ENCODE measurements at places on chromosomes 11 and 22.
A peak's percentile ranks its signal among the peaks of the same experiment; 100 is the strongest.

DNA sequence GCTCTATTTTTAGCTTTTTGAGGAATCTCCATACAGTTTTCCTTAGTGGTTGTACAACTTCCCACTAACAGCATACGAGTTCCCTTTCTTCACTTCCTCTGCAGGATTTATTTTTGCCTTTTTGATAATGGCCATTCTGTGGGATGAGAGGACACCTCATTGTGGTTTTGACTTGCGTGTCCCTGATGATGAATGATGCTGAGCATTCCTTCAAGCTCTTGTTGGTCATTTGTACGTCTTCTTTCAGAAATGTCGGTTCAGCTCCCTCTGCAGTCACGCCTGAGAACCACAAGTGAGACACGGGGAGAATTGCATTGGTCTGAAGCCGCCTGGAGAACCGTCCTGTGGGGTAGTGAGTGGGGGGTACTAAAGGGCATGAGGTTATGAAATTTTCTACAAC lies 2.0 kb upstream of the KRTAP5-10 start:
- peak; percentile 4 for DNase-seq

GRCh38 chr11:134228625-134229024 lies 4.2 kb downstream of the VPS26B start:
- DNase-seq: peak; percentile 63

GRCh38 chr22:19800761-19801244 lies 40.2 kb downstream of the TBX1 start:
- DNase-seq: no peak

GRCh38 chr11:120295099-120295498 lies 30.0 kb upstream of the TLCD5 start:
- DNase-seq: no peak

GRCh38 chr11:112541140-112542046 lies 280.7 kb upstream of the PLET1 start:
- DNase-seq: no peak

DNA sequence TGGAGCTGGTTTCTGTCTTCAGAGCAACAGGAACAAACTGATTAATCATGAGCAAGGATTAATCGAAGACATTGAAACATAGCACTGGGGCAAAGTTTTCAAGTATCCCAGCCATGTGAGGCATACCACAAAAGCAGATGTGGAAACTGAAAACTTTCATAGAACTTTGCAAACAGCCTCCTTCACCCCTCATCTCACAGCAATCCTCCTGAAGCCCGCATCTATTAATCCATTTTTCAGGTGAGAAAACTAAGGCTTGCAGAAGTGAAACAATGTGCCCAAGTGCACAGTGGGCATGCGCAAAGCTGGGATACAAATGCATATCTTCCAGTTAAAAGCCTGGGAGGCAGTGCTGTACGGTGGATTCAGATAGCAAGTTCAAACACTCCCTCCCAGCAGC lies 58.6 kb upstream of the HMGXB4 start:
- no peak for DNase-seq

DNA sequence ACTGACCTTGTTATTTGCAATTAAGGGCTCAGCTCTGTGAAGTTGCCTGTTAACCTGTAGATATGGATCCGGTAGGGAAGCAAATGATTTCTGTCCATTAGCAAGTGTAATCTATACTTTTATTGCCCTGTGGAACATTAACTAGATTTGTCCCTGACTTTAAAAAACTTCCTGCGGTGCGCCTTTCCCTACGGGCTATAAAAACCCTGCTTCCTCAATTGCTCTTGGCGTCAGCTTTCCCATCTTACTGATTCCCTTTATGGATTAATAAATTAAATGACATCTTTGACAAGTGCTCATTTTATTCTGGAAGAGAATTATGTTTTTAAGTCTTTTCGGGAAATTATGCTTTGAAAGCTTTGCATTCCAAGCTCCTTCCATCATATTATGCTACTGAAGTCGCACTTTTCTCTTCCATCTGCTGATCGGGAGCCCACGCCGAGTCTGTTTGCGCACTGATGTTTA lies 18.3 kb upstream of the CLMP start:
- no peak for DNase-seq

DNA sequence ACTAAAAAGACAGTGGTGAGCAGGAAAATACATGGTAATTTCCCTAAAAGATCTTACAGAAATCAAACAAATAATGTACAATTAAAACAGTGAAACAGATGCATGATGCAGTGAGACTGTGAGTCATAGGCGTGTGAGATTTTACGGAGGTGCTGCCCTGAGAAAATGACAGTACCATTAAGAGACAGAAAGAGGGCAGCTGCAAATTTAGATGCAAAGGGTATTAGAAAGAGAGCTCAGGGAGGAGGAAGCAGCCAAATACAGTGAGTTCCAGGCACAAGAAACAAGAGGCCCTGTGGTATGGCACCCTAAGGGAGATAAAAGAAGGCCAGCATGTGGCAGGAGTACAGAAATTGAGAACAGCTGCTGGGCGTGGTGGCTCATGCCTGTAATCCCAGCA lies 88.5 kb upstream of the FIBIN start:
- no peak for DNase-seq

DNA sequence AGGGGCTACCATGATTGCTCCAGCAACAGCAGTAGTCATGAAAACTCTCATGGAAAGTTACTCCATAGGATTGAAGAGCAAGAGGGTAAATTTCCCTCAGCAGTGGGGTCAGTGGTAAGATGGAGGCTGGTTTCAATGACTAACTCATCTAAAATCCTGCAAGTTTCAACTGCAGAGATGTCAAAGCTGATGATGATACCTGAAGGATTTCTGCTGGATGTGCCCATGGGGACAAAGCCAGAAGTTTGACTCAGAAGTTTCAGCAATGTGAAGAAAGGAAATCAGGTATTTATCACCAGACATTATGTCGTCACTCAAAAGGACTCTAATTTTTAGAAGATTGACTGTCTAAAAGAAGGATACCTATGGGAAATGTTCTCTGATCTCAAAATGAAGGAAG lies 29.1 kb downstream of the RAB38 start:
- DNase-seq: no peak

DNA sequence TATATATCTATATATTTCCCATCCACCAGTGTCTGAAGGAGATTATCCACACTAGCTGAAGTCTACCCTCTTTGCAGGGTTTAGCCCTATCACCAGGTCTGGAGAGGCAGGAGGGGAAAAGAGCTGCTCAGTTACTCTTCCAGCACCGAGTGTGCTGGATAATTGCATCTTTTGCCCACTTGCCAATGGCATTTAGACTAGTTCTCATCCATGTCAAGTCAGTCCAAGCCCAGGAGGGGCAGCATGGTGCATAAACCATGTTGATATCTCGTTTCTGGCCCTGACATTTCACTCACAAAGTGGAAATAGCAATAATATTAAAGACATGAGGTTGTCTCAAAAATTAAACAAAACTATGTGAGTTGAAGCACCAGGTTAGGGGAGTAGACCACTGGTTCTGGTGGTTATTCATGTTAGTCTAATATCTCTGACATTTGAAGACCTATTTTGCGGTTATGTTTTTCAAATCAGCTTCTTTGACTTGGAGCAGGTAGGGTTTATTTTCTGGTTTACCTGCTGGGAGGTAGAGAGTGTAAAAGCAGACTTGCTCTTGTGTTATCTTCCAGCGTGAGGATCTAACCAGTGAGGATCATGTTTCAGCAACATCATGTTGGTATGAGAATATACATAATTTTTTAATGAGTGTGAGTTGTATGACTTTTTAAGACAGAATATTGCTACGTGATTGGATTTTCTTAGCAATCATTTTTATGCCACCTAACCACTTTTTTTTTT lies 273.2 kb upstream of the KIRREL3 start:
- no peak for DNase-seq

DNA sequence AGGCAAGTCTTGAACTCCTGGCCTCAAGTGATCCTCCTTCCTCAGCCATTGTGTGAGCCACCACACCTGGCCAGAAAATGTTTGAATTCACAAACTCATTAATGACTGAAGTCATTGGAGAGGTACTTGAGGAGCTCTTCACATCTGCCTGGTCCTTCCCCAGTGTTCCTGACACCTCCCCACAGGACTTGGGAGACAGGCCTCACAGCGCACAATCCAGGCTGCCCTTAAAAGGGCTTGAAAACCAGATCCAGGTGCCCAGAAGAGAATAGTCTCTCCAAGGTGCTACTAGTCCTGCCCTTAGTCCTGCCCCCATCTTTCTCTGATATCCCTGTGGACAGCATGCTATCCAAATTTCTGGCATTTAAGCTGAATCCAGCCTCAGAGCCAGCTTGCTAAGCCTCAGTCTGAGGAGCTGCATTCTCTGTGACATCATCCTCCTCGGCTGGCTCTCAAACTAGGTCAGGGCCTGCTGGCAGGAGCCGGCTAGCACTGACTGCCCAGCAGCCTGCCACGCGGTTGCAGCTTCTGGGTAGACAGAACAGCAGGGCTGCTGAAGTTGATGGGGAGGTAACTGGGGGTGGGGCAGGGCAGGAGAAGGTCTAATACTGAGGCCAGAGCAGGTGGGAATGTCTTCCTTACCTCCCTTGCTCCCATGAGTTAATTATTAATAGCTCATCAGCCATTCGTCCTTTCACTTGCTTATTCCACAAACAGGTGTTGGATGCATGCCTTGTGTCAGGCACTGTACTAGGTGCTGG lies 35.3 kb upstream of the NECTIN1 start:
- DNase-seq: no peak

DNA sequence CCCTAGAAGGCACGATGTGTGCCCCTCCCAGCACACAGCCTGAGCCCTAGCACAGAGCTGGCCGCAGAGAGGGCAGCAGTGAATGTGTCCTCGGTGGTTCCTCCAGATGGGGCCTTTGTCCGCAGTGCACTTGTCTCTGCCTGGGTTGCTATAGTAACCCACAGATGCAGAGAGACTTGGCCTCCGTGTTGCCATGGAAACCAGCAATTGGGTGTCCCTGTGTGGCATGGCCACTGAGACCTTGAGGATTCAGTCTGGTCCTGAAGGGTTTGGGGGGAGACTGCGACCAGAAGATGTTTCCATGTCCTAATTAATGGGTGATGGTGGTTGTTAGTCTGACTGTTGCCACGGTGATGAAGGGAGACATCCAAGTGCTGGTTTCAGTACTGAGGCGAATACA lies 42.6 kb upstream of the TUB start:
- DNase-seq: no peak

- DNase-seq: no peak
These were observed 2.5 kb downstream of the MRGPRG start for GRCh38 chr11:3216027-3216525.

DNA sequence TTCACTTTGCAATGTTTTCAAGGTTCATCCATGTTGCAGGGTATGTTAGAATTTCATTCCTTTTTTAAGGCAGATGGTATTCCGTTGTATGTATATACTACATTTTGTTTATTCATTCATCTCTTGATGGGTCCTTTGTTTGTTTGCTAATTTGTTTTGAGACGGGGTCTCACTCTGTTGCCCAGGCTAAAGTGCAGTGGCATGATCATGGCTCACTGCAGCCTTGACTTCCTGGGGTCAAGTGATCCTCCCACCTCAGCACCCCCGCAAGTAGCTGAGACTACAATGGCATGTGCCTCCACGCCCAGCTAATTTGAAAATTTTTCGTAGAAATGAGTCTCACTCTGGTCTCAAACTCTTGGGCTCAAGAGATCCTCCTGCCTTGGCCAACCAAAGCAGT lies 6.2 kb downstream of the UVRAG start:
- no peak for DNase-seq

GRCh38 chr11:110988671-110989070 lies 256.9 kb upstream of the POU2AF2 start:
- no peak for DNase-seq

DNA sequence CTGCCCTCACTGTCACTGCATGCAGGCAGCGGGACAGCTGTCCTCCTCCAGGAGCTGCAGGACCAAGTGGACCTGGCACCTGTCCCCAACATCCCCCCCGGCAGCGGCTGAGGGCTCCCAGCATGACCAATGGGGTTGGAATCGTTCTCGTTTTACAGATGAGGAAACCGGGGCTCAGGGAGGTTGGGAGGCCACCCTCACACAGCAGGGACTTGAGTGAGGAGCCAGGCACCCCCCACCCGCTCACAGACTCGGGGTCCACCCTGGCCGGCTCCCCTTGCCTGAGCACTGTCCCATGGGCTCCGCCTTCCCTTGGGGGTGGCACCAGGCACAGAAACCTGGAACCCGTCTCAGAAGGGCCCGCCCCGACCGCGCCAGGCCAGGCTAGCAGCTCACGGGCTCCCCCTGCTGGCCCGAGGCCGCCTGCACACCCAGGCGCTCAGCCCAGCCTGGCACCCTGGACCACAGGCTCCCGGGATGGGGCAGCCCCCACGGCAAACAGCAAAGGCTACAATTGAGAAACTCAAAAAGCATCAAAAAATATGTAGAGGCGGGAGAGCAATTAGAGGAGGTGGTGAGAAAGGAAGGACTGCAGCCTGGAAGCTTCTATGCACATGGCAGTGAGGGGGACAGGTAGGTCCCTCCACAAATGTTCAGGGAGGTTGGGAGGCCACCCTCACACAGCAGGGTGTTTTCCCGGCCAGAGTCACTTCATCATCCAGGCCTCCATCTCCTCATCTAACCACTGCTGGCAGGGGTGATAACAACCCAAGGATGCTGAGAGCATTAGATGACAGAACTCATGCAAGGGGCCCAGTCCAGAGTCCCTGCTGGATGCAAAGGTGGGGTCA lies 12.8 kb downstream of the MACROD1 start:
- DNase-seq: no peak

GRCh38 chr11:103547024-103547423 lies 437.8 kb downstream of the DYNC2H1 start:
- DNase-seq: no peak

GRCh38 chr11:132300283-132300682 lies 929.9 kb downstream of the NTM start:
- no peak for DNase-seq

DNA sequence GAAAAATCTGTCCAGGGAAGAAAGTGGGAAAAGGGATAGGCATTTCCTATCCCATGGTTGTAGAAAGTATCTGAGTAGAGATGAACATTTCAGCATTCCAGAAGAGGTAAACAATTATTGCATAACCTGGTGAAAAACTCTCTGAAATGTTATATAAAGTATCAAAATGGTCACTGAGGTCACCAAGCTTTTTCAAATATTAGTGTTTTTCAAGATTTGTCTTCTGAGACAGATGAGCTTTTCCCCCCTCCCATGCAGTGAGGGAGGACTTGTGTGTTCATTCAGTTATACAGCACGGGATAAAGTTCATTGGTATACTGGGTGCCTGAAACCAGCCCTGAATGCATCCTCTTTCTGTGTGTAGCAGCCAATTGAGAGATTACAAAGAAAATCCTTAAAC lies 1.9 kb upstream of the DEPDC7 start:
- DNase-seq: no peak

- DNase-seq: no peak
These were observed 38.3 kb upstream of the NFAM1 start for GRCh38 chr22:42470366-42471082.

DNA sequence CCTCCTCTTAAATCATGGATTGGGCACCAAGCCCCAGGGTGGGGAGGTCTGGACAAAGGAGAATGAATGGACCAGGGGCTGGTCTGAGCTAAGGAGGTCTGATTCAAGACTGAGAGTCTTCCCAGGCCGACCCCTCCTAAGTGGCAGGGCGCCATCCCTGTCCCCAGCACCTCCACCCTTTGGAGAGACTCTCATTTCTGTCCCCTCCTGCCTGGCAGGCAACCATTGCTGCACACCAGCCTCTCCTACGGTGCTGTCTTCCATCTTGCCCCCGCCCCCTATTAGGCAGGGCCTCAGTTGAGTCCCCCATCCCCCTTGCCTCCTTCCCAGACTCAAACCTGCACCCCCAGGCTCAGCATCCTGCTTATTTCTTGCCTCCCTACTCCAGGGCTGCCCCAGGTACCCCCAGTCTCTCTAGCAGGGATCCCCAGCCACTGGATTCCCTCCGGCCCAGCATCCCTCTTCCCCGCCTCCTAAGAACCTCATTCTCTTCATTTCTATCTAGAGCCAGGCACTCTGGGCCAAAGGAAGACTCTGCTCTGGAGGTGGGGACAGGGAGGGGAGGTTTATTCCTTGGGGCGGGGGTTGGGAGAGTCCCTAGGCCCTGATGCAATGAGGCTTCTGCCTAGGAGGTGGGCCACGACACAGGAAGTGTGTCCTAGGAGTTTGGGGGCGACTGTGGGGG lies 1.7 kb upstream of the RCOR2 start:
- DNase-seq: no peak
